ENCODE measurements at places on chromosomes 12 and 14.

- DNase-seq: no peak
Measured at GRCh38 chr12:38386205-38386985, 69.8 kb downstream of the ALG10B start.

GRCh38 chr12:121038861-121039668, at the start of gene OASL:
Gene OASL, minus strand, starts transcription at chr12:121039246. Its CDS starts 275 bp downstream, at chr12:121038971.
- DNase-seq: peak; percentile 89

GRCh38 chr12:86735072-86735471, 478.9 kb upstream of the MGAT4C start:
- DNase-seq: no peak

GRCh38 chr12:51415931-51416330, 8.7 kb upstream of the SLC4A8 start:
- DNase-seq: no peak

GRCh38 chr12:92224685-92225331, 79.2 kb upstream of the BTG1 start:
- DNase-seq: peak; percentile 81

GRCh38 chr12:132095520-132096409, 48.4 kb downstream of the DDX51 start:
- DNase-seq: no peak

DNA sequence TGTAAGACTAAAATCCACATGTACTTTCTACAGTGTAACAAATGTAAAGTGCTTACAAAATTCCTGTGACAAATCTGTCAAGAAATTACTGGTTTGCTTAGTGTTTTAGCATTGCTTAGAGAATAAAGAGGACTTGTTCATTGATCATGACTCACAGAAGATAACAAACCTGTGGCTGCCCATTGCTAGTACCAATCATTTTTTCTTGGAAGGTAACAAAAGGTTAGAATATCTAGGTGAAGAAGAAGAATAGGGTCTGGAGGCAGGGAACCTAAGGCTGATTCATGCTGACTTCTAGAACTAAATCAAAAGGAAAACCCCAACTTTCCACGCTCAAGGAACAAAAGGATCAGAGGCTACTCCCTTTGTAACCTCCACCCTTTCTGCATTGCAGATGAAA, 232.7 kb upstream of the ABCD2 start:
- DNase-seq: no peak
